ENCODE measurements at places on chromosomes 16 and 17. TPM values are rescaled to one million over a fixed set of nuclear protein-coding genes. Genes with fewer than 3 reads are reported as not detected.

ANKRD40CL gene
- total RNA-seq: not detected

SLC16A11 gene
- total RNA-seq: 2.5 TPM

CCL14 gene
- total RNA-seq: 23.3 TPM

CDH1 gene
- total RNA-seq: 292 TPM

SYT17 gene
- 12.3 TPM for total RNA-seq

HIC1 gene
- 28.2 TPM for total RNA-seq

C16orf96 gene
- 0.18 TPM for total RNA-seq

NPTX1 gene
- total RNA-seq: 0.37 TPM

ABCA10 gene
- total RNA-seq: 4.0 TPM

- H3K27me3 ChIP-seq: no peaks in the 10 kb centered on the region
- DNase-seq: no peak
- H3K4me1 ChIP-seq: no peaks in the 10 kb centered on the region
- no peaks in the 10 kb centered on the region for H3K36me3 ChIP-seq
- no peak overlapping the region for H3K4me3 ChIP-seq
- no peak overlapping the region for H3K27ac ChIP-seq
Observed at GRCh38 chr17:62714016-62714777, 86.7 kb downstream of the MRC2 start.

DNA sequence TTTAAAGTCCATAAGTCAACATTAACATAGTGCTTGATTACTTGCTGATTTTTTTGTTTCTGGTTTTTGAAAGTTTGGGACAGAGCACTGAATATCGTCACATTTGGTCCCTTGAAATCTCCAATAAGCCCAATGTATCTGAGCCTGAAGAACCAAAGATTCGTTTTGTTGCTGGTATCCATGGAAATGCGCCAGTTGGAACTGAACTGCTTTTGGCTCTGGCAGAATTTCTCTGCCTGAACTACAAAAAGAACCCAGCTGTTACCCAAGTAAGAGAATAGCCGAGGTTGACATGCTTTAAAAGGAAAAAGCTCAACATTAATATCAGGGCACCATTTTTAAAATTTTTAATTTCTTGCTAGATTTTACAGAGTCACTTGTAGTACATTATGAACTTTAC is 27.7 kb upstream of the GOSR1 start:
- no peak overlapping the region for H3K27ac ChIP-seq
- H3K4me1 ChIP-seq: no peaks in the 10 kb centered on the region
- DNase-seq: peak; percentile 59
- no peaks in the 10 kb centered on the region for H3K36me3 ChIP-seq
- H3K27me3 ChIP-seq: no peaks in the 10 kb centered on the region

DNA sequence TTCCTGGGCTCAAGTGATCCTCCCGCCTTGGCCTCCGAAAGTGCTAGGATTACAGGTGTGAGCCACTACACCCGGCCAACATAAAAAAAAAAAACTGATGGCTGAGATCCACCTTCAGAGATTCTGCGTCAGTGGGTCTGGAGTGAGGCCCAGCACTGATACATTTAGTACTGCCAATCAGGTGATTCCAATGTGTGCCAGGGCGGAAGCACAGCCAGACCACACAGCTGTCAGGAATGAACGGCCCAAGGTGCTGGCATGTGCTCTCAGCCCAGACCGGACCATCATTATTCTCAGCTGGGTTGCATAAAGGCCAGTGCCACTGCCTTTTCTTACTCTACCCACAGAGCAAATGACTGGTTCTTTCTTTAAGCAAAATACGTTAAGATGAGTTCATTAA is 1.2 kb upstream of the BCO1 start:
- no peak overlapping the region for H3K4me3 ChIP-seq
- peaks cover 3% of the 10 kb centered on the region for H3K4me1 ChIP-seq
- H3K36me3 ChIP-seq: no peaks in the 10 kb centered on the region
- H3K27me3 ChIP-seq: no peaks in the 10 kb centered on the region

DNA sequence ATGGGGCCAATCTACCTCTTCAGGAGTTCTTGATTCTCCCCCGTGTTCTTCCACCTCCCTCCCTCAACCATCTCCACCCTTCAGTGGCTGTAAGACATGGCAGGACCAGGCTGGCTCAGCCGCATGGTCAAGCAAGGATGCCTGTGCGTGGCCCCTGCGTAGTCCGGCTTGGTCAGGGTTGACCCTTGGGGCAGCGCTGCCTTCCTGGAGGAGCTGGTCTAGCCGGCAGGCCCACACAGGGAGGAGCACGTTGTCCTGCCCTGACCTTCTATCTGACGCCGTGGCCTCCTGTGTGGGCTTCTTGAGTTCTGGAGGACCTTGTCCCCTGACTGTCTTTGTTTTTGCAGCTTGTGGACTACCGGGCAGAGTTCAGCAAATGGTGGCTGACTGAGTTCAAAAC is 169.8 kb downstream of the DNAH9 start:
- H3K36me3 ChIP-seq: no peaks in the 10 kb centered on the region
- peaks cover 5% of the 10 kb centered on the region for H3K27me3 ChIP-seq

DNA sequence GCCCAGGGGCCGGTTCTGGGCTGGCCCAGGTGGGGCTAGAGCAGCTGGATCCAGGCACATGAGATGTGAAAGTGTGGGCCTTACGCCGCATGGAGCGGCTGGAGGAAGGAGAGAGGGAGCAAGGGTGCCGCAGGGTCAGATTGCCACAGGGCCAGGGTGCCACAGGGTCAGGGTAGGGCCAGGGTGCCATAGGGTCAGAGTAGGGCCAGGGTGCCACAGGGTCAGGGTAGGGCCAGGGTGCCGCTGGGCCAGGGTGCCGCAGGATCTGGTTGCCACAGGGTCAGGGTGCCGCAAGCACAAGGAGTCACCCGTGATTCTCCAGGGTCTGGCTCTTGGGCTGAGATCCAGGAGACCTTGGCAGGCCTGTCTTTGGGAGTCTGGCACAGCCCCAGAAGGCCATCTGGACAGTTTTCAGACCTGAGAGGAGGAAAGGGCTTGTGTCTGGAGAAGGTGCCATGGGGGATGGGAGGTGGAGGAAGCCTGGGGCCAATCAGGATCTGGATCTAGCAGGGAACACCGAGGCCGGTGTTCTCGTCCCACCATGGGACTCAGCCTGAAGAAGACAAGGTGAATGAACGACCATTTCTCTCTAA is 13.1 kb upstream of the LASP1NB start:
- no peaks in the 10 kb centered on the region for H3K27me3 ChIP-seq
- H3K36me3 ChIP-seq: no peaks in the 10 kb centered on the region
- H3K27ac ChIP-seq: no peak overlapping the region
- no peak overlapping the region for H3K4me3 ChIP-seq
- no peak for DNase-seq

- H3K27me3 ChIP-seq: no peaks in the 10 kb centered on the region
- peaks cover 9% of the 10 kb centered on the region for H3K4me1 ChIP-seq
- H3K36me3 ChIP-seq: no peaks in the 10 kb centered on the region
- H3K27ac ChIP-seq: peak overlapping the region; percentile 45
Observed at GRCh38 chr16:19804538-19805323, 79.9 kb downstream of the GPRC5B start.

DNA sequence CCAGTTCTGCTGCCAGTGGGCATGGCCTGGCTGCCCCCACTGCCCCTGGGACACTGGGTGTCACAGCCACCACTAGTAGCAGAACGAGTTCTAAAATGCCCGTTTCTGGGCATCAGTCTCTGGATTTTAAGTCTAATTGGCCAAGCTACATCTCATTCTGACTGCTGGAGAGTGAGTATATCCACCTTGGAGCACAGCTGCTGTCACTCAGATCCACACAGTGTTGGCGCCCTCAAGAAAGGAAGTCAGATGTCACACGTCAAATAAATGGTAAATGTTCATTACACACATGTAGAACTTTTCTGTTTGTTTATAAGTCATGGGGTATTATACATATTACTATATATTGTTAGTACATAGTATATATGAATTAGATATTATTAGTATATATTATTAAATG is 19.4 kb downstream of the GNGT2 start:
- DNase-seq: no peak
- no peak overlapping the region for H3K4me3 ChIP-seq
- H3K27ac ChIP-seq: peak overlapping the region; percentile 98
- no peaks in the 10 kb centered on the region for H3K4me1 ChIP-seq
- no peaks in the 10 kb centered on the region for H3K36me3 ChIP-seq
- no peaks in the 10 kb centered on the region for H3K27me3 ChIP-seq

- H3K4me3 ChIP-seq: no peak overlapping the region
- DNase-seq: no peak
- no peaks in the 10 kb centered on the region for H3K27me3 ChIP-seq
- H3K4me1 ChIP-seq: no peaks in the 10 kb centered on the region
Observed at GRCh38 chr17:81303385-81303784, 8.3 kb upstream of the SLC38A10 start.

- no peaks in the 10 kb centered on the region for H3K36me3 ChIP-seq
- no peak for DNase-seq
- H3K27me3 ChIP-seq: no peaks in the 10 kb centered on the region
- no peak overlapping the region for H3K27ac ChIP-seq
- H3K4me1 ChIP-seq: no peaks in the 10 kb centered on the region
Observed at GRCh38 chr17:78541488-78542206, 35.5 kb downstream of the DNAH17 start.

DNA sequence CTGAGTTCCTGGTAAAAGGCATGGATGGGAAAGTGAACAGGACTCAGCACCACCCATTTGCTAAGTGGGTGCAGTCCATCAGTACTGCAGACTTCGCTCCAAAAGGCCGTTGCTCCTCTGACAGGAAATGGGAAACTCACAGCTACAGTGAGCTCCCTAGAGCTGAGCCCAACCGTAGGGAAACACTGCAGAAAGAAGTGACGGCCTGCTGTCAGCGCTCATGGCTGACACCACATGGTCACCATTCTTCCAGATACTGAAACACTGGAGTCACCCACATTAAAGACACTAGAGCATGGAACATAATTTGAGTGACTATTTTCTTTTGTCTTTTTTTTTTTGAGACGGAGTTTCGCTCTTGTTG is 31.9 kb downstream of the UBE2O start:
- DNase-seq: no peak
- H3K27ac ChIP-seq: no peak overlapping the region
- no peaks in the 10 kb centered on the region for H3K4me1 ChIP-seq
- no peak overlapping the region for H3K4me3 ChIP-seq
- no peaks in the 10 kb centered on the region for H3K27me3 ChIP-seq
- no peaks in the 10 kb centered on the region for H3K36me3 ChIP-seq

DNA sequence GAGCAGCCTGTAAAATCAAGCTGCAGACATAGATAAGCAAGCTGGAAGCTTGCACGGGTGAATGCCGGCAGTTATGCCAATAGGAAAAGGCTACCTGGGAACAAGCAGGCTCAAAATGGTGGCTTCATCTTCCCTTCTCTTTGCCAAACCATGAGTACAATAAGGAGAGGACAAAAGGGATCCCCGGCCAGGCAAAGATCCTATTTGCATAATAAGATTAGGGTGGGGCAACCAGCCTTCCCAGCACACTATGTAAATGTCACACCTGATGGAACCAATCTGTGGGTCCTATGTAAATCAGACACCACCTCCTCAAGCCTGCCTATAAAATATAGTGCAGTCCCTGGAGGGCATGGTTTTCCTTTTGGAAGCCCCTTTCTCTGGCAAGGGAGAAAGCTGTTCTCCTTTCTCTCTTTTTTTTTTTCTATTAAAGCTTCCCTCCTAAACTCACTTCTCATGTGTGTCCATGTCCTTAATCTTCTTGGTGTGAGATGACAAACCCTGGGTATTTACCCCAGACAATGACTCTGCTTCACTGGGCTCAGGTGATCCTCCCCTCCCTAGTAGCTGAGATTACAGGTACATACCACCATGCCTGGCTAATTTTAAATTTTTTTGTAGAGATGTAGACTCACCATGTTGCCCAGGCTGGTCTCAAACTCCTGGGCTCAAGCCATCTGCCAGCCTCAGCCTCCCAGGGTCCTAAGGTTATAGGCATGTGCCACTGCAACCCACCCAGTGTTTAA is 44.2 kb downstream of the PSMD12 start:
- H3K27me3 ChIP-seq: no peaks in the 10 kb centered on the region
- no peaks in the 10 kb centered on the region for H3K4me1 ChIP-seq
- no peak overlapping the region for H3K4me3 ChIP-seq
- no peak overlapping the region for H3K27ac ChIP-seq

- peaks cover 5% of the 10 kb centered on the region for H3K4me1 ChIP-seq
- no peak overlapping the region for H3K4me3 ChIP-seq
- peak; percentile 85 for DNase-seq
- H3K36me3 ChIP-seq: peaks cover 96% of the 10 kb centered on the region
- H3K27me3 ChIP-seq: no peaks in the 10 kb centered on the region
Observed at GRCh38 chr16:22321340-22322001, 24.3 kb downstream of the POLR3E start.

DNA sequence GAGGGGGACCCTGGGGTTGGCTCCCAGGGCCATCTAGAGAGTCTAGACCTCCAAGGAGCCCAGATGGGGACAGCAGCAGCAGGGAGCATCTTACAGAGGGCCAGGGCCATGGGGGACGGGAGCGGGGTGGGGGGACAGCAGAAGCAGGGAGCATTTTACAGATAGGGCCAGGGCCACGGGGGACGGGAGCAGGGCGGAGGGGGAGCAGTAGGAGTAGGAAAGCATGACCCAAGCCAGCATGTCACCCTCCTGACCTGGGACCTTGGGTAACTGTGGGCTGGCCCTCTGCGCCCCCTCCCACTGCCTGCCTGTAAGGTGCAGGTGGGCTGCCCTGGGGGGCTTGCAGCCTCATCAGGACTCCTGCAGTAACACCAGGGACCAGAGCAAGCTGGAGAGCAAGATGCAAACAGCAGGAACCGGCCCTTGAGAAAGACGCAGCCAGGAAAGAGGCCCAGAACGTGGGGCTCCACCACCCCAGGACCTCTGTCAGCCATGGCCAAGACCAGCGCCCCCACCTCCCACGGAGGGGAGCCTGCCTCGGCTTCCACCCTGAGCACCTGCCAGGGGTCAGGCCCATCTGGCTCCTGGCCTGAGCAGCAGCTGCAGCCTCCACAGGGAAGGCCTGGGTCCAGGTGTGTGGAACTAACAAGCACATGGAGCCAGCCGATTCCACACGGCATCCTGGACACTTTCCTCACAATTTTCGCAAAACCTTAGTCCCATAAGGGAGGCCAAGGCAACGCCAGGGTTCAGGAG is 2.4 kb downstream of the ZNF598 start:
- H3K27ac ChIP-seq: no peak overlapping the region
- H3K36me3 ChIP-seq: no peaks in the 10 kb centered on the region
- H3K4me3 ChIP-seq: peak overlapping the region; percentile 98
- no peaks in the 10 kb centered on the region for H3K27me3 ChIP-seq
- peaks cover 40% of the 10 kb centered on the region for H3K4me1 ChIP-seq
- DNase-seq: no peak

- no peak overlapping the region for H3K27ac ChIP-seq
- H3K36me3 ChIP-seq: no peaks in the 10 kb centered on the region
- H3K27me3 ChIP-seq: no peaks in the 10 kb centered on the region
- H3K4me3 ChIP-seq: no peak overlapping the region
- H3K4me1 ChIP-seq: peaks cover 16% of the 10 kb centered on the region
- no peak for DNase-seq
Observed at GRCh38 chr16:29007730-29008593, 23.1 kb downstream of the LAT start.

DNA sequence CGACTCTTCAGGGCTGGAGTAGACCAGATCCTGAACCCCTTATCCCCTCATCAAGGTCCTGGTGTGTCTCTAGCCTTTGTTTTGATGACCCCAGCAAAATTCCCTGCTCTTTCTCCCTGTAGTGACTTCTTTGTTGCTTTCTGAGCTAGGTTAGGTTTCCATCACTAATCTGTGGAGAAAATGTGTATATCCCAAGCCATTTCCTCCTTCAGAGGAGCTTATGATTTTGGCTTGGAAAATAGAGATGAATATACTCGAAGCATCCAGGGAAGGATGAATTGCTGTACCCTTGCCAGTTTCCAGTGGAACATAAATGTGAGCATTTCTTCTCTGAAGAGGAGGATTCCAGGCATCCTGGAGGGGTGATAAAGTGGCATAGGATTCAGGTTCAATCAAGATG is 55.8 kb downstream of the KSR1 start:
- H3K27ac ChIP-seq: no peak overlapping the region
- no peak for DNase-seq
- no peaks in the 10 kb centered on the region for H3K4me1 ChIP-seq
- H3K4me3 ChIP-seq: no peak overlapping the region

GRCh38 chr16:71428883-71429282 is 13.0 kb downstream of the TLE7 start:
- H3K27me3 ChIP-seq: peaks cover 13% of the 10 kb centered on the region
- no peak overlapping the region for H3K4me3 ChIP-seq
- no peak overlapping the region for H3K27ac ChIP-seq
- no peaks in the 10 kb centered on the region for H3K36me3 ChIP-seq
- no peaks in the 10 kb centered on the region for H3K4me1 ChIP-seq

Data from left lung (tissue), 14 donors.